Uterus (tissue), 4 donors: ENCODE measurements at places on chromosomes 7 and 10.

GRCh38 chr7:1567049-1567771, 2.6 kb downstream of the PSMG3 start:
- no peak for DNase-seq

DNA sequence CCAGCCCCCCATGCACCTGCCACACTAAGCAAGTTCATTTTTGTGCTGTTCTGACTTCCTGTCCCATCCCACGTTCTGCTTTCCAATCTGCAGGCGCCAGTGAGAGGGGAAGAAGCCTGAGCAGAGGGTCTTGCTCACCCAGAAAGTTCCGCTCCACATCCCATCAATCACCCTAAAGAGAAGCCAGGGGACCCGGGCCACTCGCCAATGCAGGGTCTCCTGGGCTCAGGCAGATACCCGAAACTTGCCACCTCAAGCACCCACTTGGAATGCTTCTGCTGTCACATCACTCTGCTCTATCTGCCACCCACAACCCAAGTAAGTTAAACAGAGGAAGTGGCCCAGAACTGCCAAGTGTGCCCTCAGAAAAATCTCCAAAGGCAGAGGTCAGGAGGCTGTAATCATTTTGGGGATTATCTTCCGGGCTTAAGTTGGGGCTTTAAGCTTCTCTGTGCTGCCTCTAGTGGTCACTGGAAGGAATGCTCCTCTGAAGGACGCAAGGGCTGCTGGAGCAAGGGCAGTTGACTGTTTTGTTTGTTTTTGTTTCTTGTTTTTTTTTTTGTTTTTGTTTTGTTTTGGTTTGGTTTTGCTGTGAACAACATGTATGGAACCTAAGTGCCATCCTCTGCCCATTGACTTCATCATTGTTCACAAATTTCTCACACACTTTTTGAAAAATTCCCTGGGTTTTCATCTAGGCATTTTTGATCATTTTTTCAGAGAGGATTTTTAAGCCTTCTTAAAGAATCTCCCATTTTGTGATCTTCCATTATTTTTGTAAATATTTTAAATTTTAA, 25.5 kb downstream of the PRR15 start:
- no peak for DNase-seq

DNA sequence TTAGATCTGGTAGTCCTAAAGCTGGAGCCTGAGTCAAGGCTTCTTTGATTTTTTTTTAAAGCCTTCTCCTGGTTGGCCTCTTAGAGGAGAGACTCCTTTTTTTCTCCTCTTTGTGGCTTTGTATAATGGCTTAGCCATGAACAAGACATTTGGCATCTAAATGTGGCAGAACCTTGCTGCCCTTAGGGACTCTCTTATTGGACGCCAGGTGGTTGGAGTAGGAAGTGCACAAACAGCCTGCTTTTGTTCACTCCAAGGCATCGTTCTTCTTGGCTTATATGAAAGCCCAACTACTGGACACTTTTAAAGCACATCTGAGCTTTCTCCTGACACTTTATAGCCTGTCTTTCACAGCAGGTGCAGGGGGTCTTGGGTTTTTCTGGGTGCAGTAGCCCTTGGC, 25.0 kb downstream of the ZPBP start:
- DNase-seq: no peak

DNA sequence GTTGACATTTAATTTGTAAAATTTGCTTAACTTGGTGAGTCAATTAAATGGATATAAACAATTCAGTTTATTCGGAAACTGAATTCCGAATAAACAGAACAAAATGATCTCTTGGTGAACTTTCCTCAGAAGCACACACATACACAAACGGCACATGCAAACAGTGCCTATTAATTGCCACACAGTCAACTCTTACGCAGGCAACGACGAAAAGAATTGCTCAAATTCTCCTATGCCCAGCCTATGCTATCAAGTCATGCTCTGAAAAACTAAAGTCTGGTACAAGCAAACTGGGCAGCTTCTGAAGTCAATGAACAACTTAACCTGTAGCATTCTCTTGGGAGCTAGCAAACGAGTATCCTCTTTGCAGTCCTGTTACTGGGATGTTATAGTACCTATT, 38.8 kb upstream of the ASL start:
- DNase-seq: no peak

DNA sequence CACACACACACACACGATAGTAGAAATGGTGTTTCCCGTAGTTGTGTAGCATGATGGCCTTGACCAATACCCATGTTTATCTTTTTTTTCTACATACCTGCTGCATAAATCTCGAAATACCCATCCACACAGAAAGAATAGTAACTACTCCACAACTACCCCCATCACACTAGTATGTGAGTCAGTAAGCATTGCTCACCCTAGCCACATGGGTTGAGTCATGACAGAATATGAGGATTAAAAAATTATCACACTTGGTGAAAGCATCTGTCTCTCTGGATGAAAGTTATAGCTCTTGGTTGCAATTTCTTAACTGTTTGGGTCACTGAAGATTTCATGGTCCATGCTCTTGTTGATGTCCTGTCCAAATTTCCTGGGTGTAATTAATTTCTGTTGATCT, 103.4 kb upstream of the MDFIC start:
- no peak for DNase-seq

GRCh38 chr10:127322286-127322685, 125.9 kb upstream of the INSYN2A start:
- no peak for DNase-seq

GRCh38 chr7:29315122-29315891, 120.7 kb downstream of the CHN2 start:
- no peak for DNase-seq

DNA sequence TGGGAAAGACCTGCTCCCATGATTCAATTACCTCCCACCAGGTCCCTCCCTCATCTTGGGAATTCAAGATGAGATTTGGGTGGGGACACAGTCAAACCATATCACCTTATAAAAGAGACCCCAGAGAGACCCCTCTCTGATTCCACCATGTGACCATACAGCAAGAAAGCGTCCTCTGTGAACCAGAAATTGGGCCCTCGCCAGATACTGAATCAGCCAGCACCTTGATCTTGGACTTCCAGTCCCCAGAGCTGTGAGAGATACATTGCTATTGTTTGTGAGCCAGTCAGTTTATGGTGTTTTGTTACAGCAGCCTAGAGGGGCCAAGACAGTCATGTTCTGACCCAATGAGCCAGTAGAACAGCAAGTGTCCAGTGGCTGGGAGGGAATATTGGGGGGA, 232.6 kb downstream of the PAXIP1 start:
- no peak for DNase-seq

DNA sequence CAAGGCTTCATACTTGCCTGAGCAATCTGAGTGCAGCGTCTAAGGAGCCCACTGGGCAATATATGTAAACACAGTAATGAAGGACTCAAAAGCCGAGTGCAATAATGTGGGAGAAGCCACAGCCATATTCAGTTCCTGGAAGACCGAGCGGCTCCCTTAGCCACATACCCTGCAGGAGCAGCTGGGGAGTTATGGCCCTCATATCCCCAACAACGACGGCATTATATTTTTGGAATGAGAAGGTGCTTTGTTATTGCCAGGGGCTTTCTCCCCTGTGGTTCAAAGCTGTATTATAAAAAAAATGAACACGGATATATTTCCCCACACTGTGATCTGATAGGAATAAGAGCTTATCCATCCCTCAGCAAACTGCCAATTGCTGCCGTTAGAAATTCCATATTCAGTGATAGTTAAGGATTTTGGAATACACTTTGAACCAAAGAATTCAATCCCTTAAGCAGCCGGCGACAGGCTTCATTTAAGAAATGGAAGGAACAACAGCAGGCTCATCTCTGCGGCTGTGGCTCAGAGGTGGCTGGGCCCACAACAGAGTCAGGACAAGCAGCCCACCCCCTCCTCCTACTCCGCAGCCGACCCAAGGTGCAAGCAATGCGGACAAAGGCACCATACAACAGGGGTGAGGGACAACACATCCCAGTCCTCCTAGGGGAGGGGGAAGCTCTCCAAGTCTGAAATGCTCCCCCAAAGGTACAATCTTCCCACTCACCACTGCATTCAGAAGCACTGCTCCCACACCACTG, 77.2 kb downstream of the TNS3 start:
- DNase-seq: no peak

- DNase-seq: no peak
These were observed 3.0 kb downstream of the PIP4K2A start for GRCh38 chr10:22711373-22711772.

GRCh38 chr10:61984803-61985418, 83.4 kb downstream of the ARID5B start:
- no peak for DNase-seq

GRCh38 chr7:28625432-28625831, 213.1 kb downstream of the CREB5 start:
- DNase-seq: no peak

DNA sequence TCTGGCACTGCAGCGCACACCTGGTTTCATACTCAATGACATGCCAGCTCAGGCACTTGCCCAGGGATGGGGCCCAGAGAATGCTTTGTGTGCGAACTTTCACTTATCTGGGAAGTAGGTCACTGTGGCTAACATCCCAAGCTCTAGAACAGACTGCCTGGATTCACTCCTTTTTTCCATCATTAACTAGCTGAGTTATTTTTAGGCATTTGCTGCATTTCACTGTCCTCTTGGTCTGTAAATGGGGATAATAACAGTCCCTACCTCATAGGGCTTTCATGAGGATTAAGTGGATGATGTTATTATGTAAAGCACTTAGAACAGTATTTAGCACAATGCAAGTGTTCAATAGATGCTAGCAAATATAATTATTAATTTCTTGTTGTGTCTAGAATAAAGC, 98.7 kb upstream of the DOCK1 start:
- no peak for DNase-seq
